ENCODE measurements at places on chromosomes 6 and 20.

DNA sequence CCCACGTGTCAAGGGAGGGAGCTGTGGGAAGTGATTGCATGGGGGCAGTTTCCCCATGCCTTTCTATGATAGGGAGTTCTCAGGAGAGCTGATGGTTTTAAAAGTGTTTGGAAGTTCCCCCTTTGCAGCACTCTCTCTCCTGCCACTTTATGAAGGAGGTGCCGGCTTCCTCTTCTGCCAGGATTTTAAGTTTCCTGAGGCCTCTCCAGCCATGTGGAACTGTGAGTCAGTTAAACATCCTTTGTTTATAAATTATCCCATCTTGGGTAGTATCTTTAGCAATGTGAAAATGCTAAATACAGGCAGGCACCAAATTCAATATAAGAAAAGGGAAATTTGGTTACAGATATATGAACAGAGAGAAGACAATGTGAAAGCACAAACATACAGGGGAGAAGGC is 96.4 kb upstream of the EPHA7 start:
- DNase-seq = no peak

- DNase-seq = no peak
Observed at GRCh38 chr6:86010915-86011786, 368.5 kb upstream of the SYNCRIP start.

GRCh38 chr20:3121271-3121911 is 36.9 kb upstream of the AVP start:
- no peak for DNase-seq

- no peak for DNase-seq
Observed at GRCh38 chr6:32983964-32984621, 15.7 kb downstream of the BRD2 start.

GRCh38 chr20:17636523-17637412 is 45.3 kb downstream of the RRBP1 start:
- no peak for DNase-seq

GRCh38 chr20:7850775-7851490 is 89.3 kb downstream of the HAO1 start:
- no peak for DNase-seq

DNA sequence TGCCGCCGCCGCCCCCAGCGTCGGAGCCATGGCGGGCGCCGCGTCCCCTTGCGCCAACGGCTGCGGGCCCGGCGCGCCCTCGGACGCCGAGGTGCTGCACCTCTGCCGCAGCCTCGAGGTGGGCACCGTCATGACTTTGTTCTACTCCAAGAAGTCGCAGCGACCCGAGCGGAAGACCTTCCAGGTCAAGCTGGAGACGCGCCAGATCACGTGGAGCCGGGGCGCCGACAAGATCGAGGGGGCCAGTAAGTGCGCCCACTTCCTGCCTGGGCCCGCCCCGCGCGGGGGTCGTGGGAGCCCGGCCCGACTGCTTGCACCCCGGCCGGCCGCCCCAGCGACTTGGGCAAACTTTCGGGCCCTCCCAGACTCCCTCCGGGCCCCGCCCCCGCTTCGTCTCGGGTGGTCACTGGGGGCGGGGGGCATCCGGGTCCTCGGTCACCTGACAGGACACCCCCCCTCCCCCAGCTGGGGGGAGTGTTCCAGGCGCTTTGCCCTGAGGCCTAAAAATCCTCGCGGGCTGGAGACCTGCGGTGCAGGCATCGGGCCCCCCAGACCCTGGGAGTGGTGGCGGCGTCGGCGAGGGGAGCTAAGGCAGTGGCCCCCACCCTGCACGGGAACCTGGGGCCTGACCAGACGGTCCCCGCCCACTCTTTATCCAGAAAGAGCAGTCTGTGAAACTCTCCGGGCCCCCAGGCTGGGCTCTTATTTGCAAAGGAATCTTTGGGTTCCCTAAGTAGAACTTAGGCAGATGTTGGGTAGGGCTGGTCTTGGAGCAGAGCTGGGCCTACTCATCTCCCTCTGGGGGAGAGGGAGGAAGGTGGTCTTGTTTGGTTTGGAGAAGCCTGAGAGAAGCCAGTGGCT is 501 bp downstream of the PLCG1 start:
- DNase-seq = no peak

DNA sequence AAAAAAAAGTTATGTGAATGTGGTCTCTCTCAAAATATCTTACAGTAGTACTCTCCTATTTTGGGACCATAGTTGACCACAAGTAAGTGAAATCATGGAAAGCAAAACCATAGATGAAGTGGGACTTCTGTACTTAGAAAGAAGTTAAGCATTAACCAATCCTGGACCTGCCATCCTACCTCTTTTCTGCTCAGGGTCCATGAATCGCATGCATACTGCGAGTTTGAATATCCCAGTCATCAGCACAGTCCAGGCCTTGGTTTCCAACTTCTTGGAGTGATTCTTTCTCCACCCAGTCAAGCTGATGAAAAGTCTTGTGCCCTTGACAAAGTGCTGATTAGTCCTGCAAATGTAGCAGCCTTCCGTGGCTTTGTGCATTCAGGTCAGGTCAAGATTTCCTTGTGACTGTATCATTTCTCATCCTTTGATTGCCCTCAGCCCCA is 46.0 kb downstream of the RNF217 start:
- DNase-seq = no peak

GRCh38 chr6:135221042-135221441 is 39.9 kb downstream of the MYB start:
- DNase-seq = no peak

DNA sequence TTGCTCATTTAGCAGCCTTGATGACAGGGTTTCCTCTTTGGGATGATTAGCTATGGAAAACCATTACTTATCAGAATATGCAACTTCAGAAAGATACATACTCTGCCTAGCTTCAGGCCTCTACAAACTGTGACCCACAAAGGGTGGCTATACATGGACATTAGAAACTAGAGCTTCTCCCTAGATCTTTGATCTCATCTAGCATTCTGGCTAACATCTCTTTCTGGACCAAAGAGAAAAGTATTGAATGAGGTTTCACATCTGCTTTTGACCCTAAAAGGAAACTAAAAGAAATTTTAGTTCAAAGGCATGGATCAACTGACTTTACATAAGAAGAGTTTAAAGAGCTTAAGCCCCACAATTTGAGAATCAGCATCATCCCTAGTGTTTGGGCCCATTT is 12.4 kb upstream of the HMGN3 start:
- no peak for DNase-seq

GRCh38 chr6:21664314-21665109 is 71.0 kb downstream of the SOX4 start:
- DNase-seq = no peak

- DNase-seq = no peak
Observed at GRCh38 chr6:160319246-160319645, 28.9 kb upstream of the SLC22A3 start.
